ENCODE measurements at places on chromosomes 3 and 15.

GRCh38 chr15:50224606-50225005 lies 40.9 kb downstream of the HDC start:
- DNase-seq, result no peak

GRCh38 chr3:57659806-57660439 lies 33.0 kb downstream of the DENND6A start:
- DNase-seq, result no peak

DNA sequence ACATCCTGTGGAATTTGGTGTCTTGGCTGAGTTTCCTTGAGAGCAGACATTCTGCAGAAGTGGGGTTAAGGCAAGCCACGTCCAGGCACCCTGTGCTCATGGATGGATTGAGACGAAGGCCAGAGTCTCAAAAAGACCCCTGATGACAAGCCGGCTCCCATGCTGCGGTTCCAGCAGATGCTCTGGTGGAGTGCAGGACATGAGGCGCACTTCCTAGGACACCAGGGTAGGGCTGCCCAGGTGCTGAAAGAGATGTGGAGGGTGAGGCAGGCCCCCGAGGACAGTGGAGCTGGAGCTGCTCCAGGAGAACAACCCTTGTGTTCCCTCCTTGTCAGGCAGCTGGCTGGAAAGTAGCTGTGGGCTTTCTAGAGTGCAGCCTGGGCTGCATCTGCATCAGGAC lies 81.0 kb downstream of the ASB7 start:
- DNase-seq, result no peak

- DNase-seq, result no peak
Measured at GRCh38 chr15:78407608-78408354, 30.2 kb upstream of the IREB2 start.

DNA sequence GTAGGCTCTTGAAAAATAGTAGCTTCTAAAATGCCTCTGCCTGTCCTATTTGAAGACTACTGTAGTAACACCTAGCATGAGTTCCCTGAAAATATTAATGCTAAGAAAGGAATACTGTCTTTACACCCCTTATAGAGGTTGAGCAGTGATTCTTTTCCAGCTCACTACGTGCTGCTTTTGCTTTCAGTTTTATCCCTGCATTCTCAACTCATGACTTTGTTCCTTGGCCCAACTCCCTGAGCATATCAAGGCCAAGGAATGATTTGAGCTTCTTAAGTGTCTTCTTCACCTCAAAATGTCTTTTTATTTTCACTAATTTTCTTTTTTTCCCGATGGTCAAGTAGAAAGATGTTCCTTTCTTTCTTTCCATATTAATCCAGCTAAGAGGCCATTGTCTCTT lies 16.5 kb upstream of the P2RY13 start:
- DNase-seq, result no peak

DNA sequence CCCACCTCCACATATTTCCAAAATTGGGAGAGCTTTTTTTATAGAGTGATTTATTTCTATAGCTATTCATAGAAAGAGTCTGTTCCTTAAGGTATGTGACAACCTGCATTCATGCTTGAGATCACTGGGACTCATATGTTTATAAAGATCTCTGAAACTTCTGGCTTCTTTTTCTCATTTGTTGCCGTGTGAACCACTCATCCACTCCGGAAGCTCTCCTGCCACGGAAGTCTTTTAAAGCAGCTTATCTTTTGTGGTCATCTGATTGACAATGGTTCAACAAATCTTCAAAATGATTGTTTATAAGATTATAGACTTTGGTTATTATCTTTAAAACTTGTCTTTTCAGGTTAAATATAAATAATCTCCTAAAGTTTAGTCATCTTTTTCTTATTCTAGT lies 260.5 kb downstream of the C3orf38 start:
- DNase-seq, result no peak

DNA sequence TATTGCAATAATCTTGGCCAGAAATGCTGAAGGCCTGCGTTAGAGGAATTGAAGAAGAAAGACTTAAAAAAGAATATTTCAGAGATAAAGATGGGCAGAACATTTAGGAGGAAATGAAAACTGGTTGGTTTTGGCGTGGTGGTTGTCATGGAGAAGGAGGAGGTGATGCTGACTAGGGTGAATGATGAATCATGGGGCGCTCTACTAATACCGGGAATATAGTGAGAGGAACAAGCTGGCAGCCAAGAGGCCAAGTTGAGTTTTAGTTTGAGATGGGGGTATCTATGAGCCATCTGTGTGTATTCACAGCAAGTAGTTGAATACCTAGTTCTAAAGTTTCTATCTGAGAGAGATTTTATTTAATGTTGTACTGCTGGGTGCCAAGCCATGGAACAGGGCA lies 6.8 kb upstream of the GAP43 start:
- no peak for DNase-seq

DNA sequence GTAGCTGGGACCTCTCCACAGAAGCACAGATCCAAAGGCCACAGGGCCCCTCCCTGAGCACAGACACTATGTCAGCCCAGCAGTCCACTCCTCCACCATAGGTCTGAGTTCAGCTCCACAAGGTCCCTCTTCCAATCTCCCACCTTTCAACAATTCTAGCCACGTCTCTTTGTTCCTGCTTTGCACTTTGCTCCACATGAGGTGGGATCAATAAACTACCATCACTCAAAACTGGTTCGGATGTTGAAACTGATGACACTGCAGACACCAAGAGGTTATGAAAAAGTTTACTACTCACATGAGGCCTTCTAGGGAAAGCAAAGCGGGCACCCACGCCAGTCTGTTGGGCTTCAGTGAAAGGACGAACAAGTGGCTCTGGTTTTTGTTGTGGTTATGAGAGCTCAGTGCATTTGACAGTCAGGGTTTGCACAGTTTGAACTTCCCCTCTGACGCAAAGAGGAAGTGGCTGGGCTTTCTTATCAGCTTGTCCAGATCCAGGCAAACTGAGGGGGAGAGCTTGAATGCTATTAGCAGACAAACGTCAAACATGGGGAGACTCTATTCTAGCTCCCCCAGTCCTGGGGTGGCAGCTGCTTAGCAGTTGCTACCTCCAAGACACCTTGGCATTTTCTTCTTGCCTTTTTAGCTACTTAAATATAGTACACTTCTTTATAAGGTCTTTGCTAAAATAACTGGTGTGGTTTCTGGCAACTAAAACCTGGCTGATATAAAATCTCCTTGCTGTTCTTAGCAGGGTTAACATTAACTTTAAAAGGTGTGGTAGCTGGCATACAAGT lies 37.8 kb downstream of the ZNF445 start:
- DNase-seq, result peak; percentile 70

DNA sequence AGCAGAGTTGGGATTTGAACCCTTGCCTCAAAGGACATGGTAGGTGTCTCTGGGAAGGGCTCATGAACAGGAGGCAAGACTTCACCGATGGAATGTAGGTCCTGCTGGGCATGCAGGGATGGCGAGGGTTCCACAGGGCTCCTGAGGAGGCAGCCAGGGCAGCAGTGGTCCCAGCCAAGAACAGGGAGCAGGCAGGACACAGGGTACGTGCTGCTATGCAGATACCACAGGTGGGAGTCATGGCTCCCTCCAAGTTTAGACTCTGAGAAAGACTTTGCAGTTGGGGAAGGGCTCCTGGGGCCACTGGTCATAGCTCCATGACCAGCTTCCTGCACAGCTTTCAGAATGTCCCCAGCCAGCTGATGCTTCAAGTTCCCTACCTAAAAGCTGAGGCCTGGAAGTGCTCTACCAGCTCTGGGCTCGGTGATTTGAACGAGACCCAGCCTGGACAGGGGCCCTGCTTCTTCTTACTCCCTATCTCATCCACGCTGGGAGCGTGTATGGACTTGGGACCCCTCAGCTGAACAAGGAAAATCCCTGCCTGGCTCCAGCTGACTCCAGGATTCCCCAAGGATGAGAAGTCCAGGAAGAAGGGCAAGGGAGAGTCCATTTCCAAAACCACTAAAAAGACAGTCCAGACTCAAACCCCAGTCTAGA lies 747 bp downstream of the MYL3 start:
- no peak for DNase-seq

- DNase-seq, result no peak
Measured at GRCh38 chr15:69194025-69194827, 33.8 kb downstream of the GLCE start.

GRCh38 chr3:14130230-14130629 lies 5.4 kb downstream of the TMEM43 start:
- DNase-seq, result no peak

GRCh38 chr15:43511012-43511885 lies 6.2 kb upstream of the MAP1A start:
- DNase-seq, result peak; percentile 27

DNA sequence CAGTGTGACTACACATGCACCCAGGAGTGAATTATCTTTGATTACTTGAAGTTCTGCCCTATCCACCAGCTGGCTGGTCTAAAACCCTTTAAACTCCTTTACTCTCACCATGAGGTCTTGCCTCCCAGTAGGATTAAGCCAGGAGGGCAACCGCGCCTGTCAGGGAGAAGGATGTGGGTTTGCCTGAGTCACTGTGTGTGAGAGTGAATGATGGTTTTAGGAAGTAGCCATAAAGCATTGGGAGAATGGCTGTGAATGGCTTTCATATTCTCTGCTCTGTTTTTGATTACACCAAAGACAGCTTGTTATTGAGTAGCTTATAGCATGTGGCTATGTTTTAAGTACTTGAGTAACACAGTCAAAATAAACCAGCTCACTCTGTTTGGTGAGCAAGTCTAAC lies 637.7 kb upstream of the TBL1XR1 start:
- DNase-seq, result no peak

GRCh38 chr3:66121318-66121717 lies 82.6 kb upstream of the MAGI1 start:
- no peak for DNase-seq

DNA sequence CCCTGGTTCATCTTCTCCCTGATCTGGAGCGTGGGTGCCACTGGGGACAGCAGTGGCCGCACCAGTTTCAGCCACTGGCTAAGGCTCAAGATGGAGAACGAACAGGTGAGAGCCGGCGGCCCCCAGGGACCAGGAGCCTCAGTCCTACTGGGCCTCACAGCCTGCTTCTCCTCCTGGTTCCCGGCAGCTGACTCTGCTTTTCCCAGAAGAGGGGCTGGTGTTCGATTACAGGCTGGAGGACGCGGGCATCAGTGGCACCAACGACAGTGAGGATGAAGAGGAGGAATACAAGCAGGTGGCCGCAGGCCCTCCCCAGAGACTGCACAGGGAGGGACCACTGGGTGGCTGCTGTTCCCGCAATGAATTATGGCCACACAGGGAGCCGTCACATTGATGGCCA lies 54.4 kb downstream of the DNAH1 start:
- DNase-seq, result no peak

GRCh38 chr3:39448506-39449233 lies 18.8 kb upstream of the MOBP start:
- DNase-seq, result no peak

- no peak for DNase-seq
Measured at GRCh38 chr3:5058471-5058951, 63.6 kb upstream of the ARL8B start.

- peak; percentile 28 for DNase-seq
Measured at GRCh38 chr3:184636741-184637316, 75.0 kb downstream of the MAGEF1 start.

GRCh38 chr3:165641569-165642310 lies 195.5 kb downstream of the BCHE start:
- no peak for DNase-seq

- no peak for DNase-seq
Measured at GRCh38 chr15:52031556-52031955, 12.5 kb downstream of the MAPK6 start.

DNA sequence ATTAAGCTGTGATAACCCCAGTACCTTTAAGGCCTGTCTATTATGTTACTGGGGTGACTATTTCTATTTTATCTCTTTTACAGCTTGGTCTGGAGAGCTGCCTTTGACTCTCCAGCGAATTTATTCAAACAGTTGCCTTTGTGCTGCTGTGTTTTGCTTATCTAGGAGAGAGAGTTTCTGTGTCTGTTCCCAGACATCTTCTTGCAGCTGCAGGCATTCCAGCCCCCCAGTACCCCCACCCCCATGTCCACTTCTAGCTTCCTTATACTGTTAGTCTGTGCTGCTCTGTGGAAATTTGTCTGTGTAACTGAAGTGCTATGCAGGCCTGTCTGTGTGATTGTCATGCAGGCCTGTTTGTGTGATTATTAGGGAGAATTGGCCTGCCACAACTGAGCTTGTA lies 713.7 kb upstream of the SEMA6D start:
- DNase-seq, result no peak

GRCh38 chr3:46094506-46094905 lies 67.2 kb upstream of the XCR1 start:
- no peak for DNase-seq

GRCh38 chr15:50685976-50686468 lies 575 bp downstream of the TRPM7 start:
- DNase-seq, result peak; percentile 72

GRCh38 chr3:34361921-34362320 lies 563.5 kb downstream of the PDCD6IP start:
- no peak for DNase-seq

DNA sequence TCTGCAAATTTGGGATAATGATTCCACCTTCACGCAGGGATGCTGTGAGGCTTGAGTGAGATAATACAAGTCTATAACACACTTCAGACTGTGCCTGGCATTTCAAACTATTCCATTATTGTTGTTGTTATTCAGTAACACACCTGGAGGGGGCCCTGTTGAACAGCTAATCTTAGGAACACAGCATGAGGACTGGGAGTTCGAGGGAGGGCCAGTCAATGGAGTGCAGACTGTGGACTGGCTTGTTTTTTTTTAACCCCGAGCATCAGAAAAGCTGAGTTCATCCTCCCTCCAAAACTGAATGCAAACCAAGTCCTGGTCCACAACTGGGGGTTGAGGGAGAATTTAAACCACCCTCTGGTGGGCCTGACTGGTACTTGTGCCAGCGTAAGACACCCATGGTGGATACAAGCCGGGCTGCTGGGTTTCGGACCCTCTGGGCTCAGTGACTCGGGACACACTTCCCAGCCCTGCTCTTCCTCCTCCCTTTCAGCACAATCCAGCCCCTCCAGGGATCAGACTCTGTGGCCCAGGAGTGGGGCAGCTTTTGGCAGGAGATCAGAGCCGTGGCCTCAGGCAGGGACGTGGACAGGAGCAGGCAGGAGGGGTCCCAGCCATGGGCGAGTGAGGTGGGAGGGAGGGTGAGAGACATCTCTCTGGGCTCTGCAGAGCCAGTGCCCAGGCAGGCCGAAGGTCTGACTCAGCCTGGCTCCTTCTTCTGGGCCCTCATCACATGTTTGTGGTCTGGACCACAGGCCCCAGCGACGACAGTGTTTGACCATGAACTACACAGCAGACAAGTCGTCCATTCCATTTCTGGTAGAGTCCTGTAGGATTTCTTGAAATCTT lies 36.3 kb upstream of the MEX3B start:
- no peak for DNase-seq

DNA sequence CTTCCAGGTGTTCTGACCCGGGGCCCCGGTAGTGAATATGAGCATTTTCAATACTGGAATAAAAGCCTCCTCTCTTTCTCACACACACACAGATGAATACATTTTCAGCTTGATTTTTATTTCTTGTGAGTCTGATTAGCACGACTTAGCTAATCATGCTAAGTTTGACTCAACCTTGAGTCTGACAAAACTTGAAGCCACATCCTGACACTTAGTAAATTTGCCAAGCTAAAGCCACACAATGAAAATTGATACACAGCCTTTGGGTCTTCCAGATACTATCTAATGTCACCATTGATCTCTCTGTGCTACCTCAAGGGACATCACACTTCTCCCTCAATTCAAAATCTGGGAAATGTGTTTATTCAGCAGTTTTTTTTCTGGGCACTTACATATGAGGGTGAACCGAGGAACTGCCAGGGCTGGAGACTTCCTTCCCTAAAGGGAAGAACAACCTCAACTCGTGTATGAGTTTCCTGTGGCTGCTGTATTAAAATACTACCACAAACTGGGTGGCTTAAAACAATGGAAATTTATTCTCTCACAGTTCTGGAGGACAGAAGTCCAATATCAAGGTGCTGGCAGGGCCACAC lies 18.6 kb downstream of the TMEM266 start:
- no peak for DNase-seq
